Vagina (tissue), 2 donors: ENCODE measurements at places on chromosomes 2 and 18. TPM values are rescaled to one million over a fixed set of nuclear protein-coding genes. Genes with fewer than 3 reads are reported as not detected.
A peak's percentile ranks its signal among the peaks of the same experiment; 100 is the strongest.

- H3K27ac ChIP-seq = no peak overlapping the region
- H3K36me3 ChIP-seq = no peaks in the 10 kb centered on the region
- peaks cover 5% of the 10 kb centered on the region for H3K27me3 ChIP-seq
Measured at GRCh38 chr2:176174824-176175708, 13.4 kb upstream of the HOXD1 start.

DNA sequence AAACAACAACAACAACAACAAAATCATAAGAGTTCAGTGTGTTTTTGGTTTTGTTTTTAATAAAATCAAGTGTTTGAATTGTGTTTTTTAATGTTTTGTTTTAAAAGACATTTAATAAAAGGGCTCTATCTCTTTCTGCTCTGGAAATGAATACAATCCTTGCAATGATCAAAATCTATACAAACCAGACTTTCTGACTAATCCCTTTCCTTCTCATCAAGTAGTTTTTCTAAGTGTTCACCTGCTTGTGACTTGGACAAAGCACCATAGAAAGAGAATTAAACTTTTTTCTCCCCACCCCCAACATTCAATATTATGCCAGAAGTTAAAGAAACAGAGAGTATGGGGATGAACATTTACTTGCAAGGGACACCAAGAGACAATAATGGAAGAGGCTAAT lies 61.4 kb downstream of the KCTD18 start:
- no peak overlapping the region for H3K27ac ChIP-seq
- no peaks in the 10 kb centered on the region for H3K27me3 ChIP-seq
- DNase-seq = no peak
- H3K4me1 ChIP-seq = peaks cover 17% of the 10 kb centered on the region
- H3K36me3 ChIP-seq = no peaks in the 10 kb centered on the region

DNA sequence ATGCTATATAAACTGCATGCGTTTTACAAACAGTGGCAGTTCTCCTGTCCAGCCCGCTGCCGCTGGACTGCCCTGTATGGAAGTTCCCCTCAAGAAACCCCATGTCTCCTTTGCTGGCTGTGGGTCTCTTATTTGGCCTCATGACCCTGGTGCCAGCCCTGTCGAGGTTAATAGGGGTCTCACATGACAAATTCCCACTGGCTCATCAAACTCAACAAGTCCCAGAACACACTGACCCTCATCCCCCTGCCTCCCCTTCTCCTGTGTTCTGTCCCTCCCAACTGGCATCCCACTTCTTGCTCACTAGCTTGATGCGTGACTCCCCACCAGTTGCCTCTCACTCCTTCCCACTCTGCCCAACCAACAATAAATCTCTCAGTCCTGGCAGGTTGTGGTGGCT lies 137.6 kb upstream of the HS6ST1 start:
- peak; percentile 85 for DNase-seq
- no peaks in the 10 kb centered on the region for H3K4me1 ChIP-seq
- no peaks in the 10 kb centered on the region for H3K36me3 ChIP-seq
- H3K27me3 ChIP-seq = no peaks in the 10 kb centered on the region
- H3K4me3 ChIP-seq = no peak overlapping the region
- no peak overlapping the region for H3K27ac ChIP-seq

DNA sequence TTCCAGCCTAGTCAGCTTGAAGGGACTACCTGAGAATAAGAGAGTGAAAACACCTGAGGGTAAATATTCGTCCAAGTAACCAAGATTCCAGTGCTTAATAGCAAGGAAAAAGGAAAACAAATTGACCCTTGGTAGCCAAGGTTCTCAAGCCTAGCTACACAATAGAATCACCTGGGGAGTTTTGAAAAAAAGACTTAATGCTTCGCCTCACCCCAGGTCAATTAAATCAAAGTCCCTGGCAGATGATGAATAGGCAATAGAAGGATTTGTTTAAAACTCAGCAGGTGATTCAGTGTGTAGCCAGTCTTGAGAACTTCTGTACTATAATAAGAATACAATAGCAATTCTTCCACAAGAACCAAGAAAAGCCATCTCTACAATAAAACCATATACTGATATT lies 500.2 kb downstream of the XIRP2 start:
- H3K4me3 ChIP-seq = no peak overlapping the region
- DNase-seq = no peak
- H3K27me3 ChIP-seq = no peaks in the 10 kb centered on the region
- H3K4me1 ChIP-seq = no peaks in the 10 kb centered on the region

- no peak overlapping the region for H3K4me3 ChIP-seq
- no peaks in the 10 kb centered on the region for H3K27me3 ChIP-seq
Measured at GRCh38 chr2:26352892-26353291, 6.3 kb upstream of the ADGRF3 start.

GRCh38 chr2:16750175-16750924 lies 84.7 kb upstream of the CYRIA start:
- DNase-seq = no peak
- no peak overlapping the region for H3K27ac ChIP-seq
- H3K36me3 ChIP-seq = no peaks in the 10 kb centered on the region

DNA sequence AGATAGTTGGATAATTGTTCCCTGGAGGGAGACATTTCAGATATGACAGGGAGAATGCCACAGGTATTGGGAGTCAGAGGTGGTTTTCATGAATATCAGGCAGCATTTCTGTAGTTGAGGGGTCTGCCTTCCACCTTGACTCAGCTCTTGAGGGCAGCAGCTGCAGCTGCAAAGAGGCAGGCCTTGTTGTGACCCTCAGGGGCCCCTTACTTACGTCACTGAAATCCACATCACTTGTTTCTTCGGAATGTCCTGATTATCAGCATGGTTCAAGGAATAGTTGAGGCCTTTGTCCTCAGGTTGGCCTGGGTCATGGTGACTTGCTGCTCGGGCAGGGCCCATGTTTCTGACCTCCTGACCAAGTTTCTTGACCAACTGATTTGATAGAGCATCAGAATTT lies 46.9 kb downstream of the TMEM17 start:
- no peaks in the 10 kb centered on the region for H3K36me3 ChIP-seq
- peaks cover 33% of the 10 kb centered on the region for H3K4me1 ChIP-seq
- DNase-seq = no peak
- no peaks in the 10 kb centered on the region for H3K27me3 ChIP-seq
- H3K4me3 ChIP-seq = no peak overlapping the region

DNA sequence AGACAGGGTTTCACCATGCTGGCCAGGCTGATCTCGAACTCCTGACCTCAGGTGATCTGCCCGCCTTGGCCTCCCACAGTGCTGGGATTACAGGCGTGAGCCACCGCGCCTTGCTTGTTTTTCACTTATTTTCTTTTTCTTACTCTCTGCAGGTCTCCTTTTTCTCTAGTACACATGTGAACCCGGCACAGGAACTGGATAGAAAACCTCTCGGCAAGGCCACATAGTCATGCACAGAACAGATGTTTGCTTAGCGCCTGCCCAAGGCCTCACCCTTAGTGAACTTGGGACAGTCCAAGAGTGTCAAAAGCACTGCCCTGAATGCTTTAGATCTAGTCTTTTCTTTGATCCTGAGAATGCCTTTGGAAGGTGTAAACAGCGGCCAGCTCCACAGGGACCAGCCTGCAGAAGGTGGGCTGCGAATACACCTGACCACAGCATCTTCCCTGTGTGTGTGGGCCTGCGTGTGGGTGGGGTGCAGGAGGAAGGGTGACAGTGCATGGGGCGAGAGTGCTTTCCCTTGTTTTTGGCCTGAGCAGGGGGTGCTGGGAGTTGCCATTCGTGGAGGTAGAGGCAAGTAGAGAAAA lies 27.0 kb downstream of the IMPA2 start:
- no peaks in the 10 kb centered on the region for H3K27me3 ChIP-seq
- H3K4me3 ChIP-seq = no peak overlapping the region
- no peak for DNase-seq
- H3K27ac ChIP-seq = no peak overlapping the region
- H3K4me1 ChIP-seq = peaks cover 16% of the 10 kb centered on the region

DNA sequence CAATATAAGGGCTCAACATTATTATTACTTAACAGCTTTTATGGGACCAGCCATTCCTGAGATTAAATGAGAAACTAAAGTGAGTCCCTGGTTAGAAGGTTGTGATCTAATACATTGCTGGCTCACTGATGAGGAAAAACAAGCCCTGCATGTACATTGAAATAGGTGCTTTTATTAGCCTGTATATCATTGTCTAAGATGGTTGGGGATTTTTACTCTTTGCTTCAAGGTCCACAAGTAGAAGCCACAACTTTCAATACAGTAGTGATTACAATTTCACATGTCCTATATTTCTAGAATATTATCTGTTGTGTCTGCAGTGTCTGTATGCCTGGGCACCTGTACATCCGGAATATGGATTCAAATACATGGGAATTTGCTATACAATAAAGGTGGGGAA lies 104.1 kb upstream of the FZD5 start:
- no peak overlapping the region for H3K4me3 ChIP-seq
- no peak overlapping the region for H3K27ac ChIP-seq
- no peaks in the 10 kb centered on the region for H3K4me1 ChIP-seq
- H3K27me3 ChIP-seq = no peaks in the 10 kb centered on the region
- H3K36me3 ChIP-seq = no peaks in the 10 kb centered on the region

- no peaks in the 10 kb centered on the region for H3K36me3 ChIP-seq
- no peaks in the 10 kb centered on the region for H3K27me3 ChIP-seq
- no peak overlapping the region for H3K27ac ChIP-seq
- H3K4me1 ChIP-seq = peaks cover 9% of the 10 kb centered on the region
- no peak for DNase-seq
- no peak overlapping the region for H3K4me3 ChIP-seq
Measured at GRCh38 chr2:128342550-128342949, 23.9 kb upstream of the HS6ST1 start.

DNA sequence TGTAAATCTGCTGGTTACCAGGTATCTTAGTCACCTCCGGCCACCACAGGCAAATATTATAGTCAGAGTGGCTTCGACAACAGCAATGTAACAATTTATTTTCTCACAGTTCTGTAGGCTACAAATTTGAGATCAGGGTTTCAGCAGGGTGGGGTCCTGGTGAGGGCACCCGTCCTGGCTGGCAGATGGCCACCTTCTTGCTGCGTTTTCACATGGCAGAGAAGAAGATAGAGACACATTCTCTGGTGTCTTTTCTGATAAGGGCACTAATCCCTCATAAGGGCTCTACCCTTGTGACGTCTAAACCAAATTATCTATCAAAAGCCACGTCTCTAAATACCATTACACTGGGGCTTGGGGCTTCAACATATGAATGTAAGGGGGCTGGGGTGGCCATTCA lies 843.2 kb upstream of the FANCL start:
- H3K27ac ChIP-seq = no peak overlapping the region
- no peaks in the 10 kb centered on the region for H3K4me1 ChIP-seq
- no peak for DNase-seq
- H3K4me3 ChIP-seq = no peak overlapping the region
- no peaks in the 10 kb centered on the region for H3K27me3 ChIP-seq
- no peaks in the 10 kb centered on the region for H3K36me3 ChIP-seq

GRCh38 chr2:28134262-28134812 lies 243.8 kb downstream of the BABAM2 start:
- H3K4me3 ChIP-seq = no peak overlapping the region
- H3K4me1 ChIP-seq = peaks cover 61% of the 10 kb centered on the region
- no peak for DNase-seq
- H3K36me3 ChIP-seq = no peaks in the 10 kb centered on the region
- H3K27ac ChIP-seq = peak overlapping the region; percentile 79

- no peak overlapping the region for H3K4me3 ChIP-seq
- no peaks in the 10 kb centered on the region for H3K27me3 ChIP-seq
- H3K4me1 ChIP-seq = peaks cover 4% of the 10 kb centered on the region
- no peaks in the 10 kb centered on the region for H3K36me3 ChIP-seq
Measured at GRCh38 chr2:17892770-17893534, 14.5 kb downstream of the KCNS3 start.

- H3K27me3 ChIP-seq = no peaks in the 10 kb centered on the region
- H3K27ac ChIP-seq = no peak overlapping the region
- H3K4me3 ChIP-seq = no peak overlapping the region
- no peak for DNase-seq
Measured at GRCh38 chr18:58098706-58099105, 54.7 kb downstream of the NEDD4L start.

DNA sequence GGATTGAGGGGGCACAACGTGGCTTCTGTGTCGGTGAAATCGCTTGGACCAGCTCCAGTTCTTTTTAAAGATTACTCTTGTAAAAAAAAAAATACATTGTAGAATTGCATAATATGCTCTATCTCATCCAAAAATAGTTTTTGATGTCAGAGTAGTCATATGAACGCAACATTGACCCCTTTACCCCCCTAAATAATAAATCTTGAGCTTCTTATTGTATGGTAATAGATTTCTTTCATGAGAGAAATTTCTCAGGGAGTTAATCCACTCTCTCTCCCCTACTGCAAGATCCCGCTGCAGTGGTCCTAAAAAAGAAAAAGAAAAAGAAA lies 50.2 kb upstream of the PAIP2B start:
- H3K4me3 ChIP-seq = peak overlapping the region; percentile 61
- peaks cover 6% of the 10 kb centered on the region for H3K27me3 ChIP-seq
- H3K36me3 ChIP-seq = no peaks in the 10 kb centered on the region
- H3K4me1 ChIP-seq = peaks cover 20% of the 10 kb centered on the region
- H3K27ac ChIP-seq = peak overlapping the region; percentile 58

The UGT1A8 gene
- not detected for total RNA-seq

The TTR gene
- total RNA-seq = not detected

The REEP1 gene
- total RNA-seq = 13.5 TPM

The TUBA3D gene
- 0.74 TPM for total RNA-seq

The LPIN2 gene
- 19.4 TPM for total RNA-seq

The DSC3 gene
- total RNA-seq = 176 TPM

The IKZF2 gene
- 29.2 TPM for total RNA-seq

The ARMC9 gene
- total RNA-seq = 16.0 TPM

The RRM2 gene
- 11.0 TPM for total RNA-seq

The TMEFF2 gene
- total RNA-seq = not detected

The PKP4 gene
- total RNA-seq = 71.5 TPM

The SH2D6 gene
- not detected for total RNA-seq
